Cardiac muscle cell (in vitro differentiated cells and primary cell): ENCODE measurements at places on chromosomes 11 and 22. TPM values are rescaled to one million over a fixed set of nuclear protein-coding genes. Genes with fewer than 3 reads are reported as not detected.

The FDX1 gene
- total RNA-seq, result 20.0 and 24.1 TPM in 2 replicates

The GAS2L1 gene
- 14.3 and 17.3 TPM in 2 replicates for total RNA-seq

The ZBED4 gene
- total RNA-seq, result 11.4 and 18.4 TPM in 2 replicates

The NFAM1 gene
- 0.67 and 2.1 TPM in 2 replicates for total RNA-seq

The ZNF280B gene
- total RNA-seq, result 0.46 and 0.86 TPM in 2 replicates

The GPR83 gene
- 0.11 and 0.15 TPM in 2 replicates for total RNA-seq

The CLDN5 gene
- 0.74 and 1.0 TPM in 2 replicates for total RNA-seq

The TRIM51 gene
- total RNA-seq, result not detected in 2 replicates

The HEPN1 gene
- total RNA-seq, result not detected in 2 replicates

The GGTLC3 gene
- 1.2 TPM in 2 replicates for total RNA-seq

The PAK1 gene
- total RNA-seq, result 33.1 and 34.4 TPM in 2 replicates

The OR4C15 gene
- total RNA-seq, result not detected in 2 replicates

The BATF2 gene
- total RNA-seq, result 0.21 and 0.25 TPM in 2 replicates

The OR2AG2 gene
- total RNA-seq, result 0.12 TPM in 1 of 2 replicates, not detected in the other

The APOL5 gene
- total RNA-seq, result not detected in 2 replicates

The CLDN25 gene
- not detected in 2 replicates for total RNA-seq

The SHANK3 gene
- total RNA-seq, result 10.9 and 14.4 TPM in 2 replicates

The DCHS1 gene
- total RNA-seq, result 45.8 and 60.2 TPM in 2 replicates

The C11orf65 gene
- 1.6 TPM in 1 of 2 replicates, not detected in the other for total RNA-seq

The OR52A1 gene
- total RNA-seq, result not detected in 2 replicates

The RHOD gene
- total RNA-seq, result 48.5 and 71.7 TPM in 2 replicates

The MIOX gene
- total RNA-seq, result not detected in 2 replicates

The SMIM35 gene
- not detected in 2 replicates for total RNA-seq

The HBG1 gene
- not detected in 2 replicates for total RNA-seq

The SAA2 gene
- total RNA-seq, result 0.14 TPM in 1 of 2 replicates, not detected in the other
